ENCODE measurements at places on chromosomes 1 and 21.

DNA sequence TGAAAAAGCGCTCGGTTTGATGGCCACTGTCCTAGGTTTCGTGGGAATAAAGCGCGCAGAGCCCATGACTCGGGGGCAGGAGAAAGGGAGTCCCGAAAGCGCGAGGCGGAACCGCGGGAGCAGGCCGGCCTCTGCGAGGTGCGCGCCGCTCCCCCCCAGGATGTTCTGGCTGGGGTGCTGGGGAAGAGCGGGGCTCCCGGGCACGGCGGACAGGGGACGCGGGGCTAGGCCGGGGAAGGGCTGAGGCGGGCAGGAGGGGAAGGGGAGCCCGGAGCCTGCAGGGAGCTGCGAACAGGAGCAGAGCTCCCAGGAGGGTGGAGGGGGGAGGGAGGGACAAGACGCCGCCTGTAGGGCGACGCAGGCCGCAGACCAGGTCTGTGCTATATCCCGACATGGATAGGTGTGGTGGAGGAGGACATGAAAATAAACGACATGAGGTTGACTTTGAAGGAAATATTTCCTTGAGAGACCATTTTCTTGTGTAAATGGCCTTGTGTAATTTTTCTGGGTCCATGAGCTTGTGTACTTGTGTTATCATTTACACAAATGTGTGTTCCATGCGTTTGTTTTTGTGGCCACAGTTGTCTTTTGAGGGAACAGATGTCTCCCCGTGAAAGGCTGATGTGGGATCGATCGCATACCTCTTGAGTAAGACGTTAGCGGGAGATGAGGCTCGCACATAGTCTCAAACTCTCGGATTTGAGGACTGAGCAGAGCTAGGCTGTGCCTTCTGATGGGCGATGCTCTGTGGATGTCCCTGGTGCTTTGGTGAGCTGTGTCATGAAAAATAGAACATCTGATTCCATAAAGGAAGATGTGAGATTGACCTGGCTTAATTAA is 1.3 kb downstream of the PCNT start:
- no peak for DNase-seq

GRCh38 chr1:60101516-60101915 is 27.9 kb upstream of the C1orf87 start:
- DNase-seq, result no peak

DNA sequence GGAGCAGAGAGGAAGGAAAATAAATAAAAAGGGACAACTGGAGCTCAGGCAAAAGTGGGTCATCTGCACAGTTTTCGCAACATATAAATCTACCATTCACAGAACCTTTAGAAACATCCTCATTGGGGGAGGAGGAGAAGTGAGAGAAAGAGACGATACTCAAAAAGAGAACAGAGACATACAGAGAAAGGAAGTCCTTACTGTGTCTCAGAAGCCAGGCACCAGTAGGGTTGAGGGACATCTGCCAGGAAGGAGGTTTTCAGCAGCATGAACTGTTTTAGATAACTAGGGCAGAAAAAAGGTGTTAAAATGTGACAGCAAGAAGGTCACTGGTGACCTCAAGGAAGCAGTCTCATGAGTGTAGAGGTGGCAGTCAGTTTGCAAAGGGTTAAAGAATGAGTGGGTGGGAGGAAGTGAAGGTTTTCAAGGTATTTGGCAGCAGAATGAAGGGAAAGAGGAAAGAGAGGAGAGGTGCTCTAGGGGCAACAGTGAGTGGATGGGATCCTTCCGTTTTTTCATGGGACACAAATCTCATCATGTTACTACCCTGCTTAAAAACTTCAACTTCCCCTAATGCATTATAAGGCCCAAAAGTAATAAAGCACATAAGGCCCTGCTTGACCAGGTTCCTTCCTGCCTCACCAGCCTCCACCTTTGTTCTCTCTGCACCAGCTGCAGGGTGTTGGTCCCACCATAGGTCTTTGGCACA is 9.5 kb downstream of the JAK1 start:
- no peak for DNase-seq

GRCh38 chr1:119327094-119327449 is 41.5 kb upstream of the HAO2 start:
- no peak for DNase-seq

DNA sequence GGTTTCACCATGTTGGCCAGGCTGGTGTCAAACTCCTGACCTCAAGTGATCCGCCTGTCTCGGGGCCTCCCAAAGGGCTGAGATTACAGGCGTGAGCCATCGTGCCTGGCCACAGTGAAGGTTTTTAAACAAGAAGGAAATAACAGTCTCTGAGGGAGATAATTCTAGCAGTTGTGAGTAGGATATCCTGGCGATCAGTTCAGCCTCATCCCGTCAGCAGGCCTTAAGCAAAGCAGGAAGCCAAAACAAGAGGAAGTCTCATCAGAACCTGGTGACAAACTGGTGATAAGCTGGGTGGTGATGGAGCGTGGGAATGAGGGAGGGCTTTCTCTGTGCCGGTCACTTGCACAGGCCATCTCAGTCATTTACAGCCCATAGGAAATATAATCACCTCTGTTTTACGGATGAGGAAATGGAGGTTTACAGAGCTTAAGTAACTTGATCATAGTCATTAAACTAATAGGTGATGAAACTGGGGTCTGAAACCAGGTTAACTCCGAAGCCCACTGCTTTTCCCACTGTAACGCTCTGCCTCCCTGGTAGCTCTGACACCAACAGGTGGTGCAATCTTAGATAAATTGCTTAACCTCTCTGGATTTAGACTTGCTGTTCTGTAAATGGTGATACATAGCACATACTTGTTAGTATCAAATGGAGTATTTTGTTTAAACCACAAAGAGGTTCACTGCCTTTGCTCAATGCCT is 40.8 kb upstream of the A3GALT2 start:
- no peak for DNase-seq

DNA sequence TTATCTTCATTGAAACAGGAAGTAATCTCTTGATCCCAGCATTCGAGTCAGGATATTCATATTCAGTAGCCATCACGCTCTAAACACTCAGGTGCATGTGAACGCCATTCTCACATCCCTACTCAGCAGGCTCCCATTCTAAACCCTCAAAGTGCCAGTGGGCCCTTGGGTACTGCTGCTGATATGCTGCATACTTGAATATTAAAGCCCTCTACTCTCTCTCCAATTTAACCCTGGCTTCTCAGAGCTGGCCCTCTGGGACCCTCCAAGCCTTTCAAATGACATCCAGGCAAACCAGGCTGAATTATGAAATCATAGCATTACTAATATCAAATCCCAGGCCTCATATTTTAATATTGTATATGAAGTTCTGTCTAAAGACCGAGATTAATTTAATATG is 468.2 kb downstream of the NUF2 start:
- no peak for DNase-seq

DNA sequence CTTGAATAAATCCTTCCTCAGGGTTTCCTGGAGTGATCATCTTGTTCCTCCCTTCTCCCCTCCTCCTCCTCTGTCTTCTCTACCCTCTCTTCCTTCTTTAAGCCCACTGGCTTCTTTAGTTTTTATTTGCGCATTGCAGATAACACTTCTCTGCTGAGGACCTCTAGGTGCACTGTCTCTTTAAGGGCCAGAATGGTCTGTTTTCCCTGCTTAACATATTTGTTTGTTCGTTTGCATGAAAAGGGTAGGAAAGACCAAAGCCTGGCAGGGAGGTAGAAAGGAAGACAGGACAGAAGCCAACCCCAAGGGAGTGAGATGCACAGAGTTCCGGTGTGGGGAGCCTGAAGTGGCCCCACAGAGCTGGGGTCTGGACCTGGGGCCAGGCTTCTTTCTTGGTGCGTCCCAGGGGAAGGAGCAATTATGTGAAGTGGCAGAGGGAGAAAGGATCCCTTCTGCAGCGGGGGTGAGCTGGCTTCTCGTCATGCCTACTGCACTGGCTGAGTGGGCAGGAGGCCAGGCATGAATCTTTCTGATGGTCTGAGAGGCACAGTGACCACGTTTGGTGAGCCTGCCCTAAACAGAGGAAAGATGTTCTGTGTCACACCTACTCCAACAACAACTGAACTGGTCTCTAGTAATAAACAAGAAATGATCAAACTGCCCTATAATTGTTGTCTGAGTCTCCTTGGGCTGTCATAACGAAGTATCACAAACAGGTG is 232.7 kb downstream of the KCNJ6 start:
- DNase-seq, result no peak

DNA sequence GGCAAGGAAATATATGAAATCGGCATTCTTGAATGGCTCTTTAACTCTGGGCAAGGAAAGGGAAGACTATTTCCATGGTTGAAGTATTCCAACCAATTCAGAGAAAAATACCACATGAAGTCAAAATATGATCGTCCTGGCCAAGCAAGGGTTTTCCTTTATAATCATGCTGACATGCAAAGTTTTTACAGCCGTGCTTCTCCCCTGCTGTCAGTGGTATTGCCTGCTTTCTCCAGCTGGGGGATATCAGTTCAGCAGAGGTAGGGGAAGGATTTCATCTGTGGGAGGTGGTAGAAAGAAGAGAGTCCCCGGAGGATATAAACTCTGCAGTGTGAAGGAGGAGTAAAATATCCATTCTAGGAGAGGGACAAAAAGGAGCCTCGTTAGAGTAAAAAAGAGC is 322.8 kb downstream of the PAPPA2 start:
- DNase-seq, result no peak

GRCh38 chr1:66282343-66282852 is 251.6 kb upstream of the SGIP1 start:
- no peak for DNase-seq

DNA sequence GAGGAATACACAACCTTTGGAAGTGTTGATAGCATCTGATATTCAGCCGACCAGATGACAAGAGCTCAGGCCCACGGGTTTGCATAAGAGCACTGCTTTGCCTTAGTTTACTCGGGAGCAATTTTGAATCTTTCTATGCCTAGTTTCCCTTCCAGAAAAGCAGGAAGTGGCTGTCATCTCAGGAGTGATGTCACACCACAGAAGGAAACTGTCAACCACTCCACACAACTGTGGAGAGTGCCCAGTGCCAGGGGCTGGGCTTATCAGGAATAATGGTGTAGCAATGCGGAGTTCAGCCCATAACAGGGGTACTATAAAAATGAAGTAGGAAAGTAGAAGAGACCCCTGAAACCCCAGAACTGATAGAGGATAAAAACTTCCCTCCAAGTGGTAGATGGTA is 28.4 kb downstream of the NTPCR start:
- DNase-seq, result no peak

GRCh38 chr1:187262731-187263130 is 434.0 kb downstream of the PLA2G4A start:
- DNase-seq, result no peak

DNA sequence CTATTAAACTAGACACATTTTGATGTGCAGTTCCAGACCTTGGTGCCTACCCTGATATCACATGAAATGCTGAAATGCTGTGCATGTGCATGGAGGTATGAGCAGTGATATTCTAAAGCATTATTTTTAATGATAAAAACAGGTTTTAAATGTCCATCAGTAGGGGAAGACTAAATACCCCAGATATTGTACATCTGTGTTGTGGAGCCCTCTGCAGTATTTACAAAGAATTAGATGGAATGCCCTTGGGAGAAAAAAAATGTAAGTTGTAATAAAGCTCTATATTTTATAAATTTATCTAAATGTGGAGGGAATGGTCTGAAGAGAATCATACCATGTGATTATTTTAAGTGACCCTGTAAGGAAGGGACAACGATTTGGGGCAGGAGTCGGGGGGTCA is 39.1 kb upstream of the IGSF5 start:
- DNase-seq, result no peak

DNA sequence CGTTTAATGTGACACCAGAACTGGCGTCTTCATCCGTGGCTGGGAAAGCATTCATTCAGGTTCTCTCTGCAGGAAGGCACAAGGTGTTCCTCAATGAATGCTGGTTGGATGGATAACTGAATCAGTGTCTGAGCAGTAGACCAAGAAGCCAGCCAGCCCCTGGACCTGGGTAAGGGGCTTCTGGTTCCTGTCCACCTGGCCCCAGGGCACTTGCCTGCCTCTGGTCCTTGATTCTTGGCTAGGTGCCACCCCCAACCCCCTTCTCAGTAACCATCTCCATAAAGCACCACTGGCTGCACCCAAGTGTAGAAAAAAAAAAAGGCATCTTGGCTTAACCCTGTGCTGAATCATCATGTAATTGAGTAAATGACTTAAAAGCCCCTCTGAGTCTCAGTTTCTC is 59.1 kb downstream of the KCND3 start:
- no peak for DNase-seq

- no peak for DNase-seq
Observed at GRCh38 chr1:39854738-39855137, 28.6 kb downstream of the TRIT1 start.

GRCh38 chr21:41973861-41974751 is 20.3 kb upstream of the C2CD2 start:
- no peak for DNase-seq

- DNase-seq, result no peak
Observed at GRCh38 chr1:115710859-115711624, 57.5 kb downstream of the CASQ2 start.

DNA sequence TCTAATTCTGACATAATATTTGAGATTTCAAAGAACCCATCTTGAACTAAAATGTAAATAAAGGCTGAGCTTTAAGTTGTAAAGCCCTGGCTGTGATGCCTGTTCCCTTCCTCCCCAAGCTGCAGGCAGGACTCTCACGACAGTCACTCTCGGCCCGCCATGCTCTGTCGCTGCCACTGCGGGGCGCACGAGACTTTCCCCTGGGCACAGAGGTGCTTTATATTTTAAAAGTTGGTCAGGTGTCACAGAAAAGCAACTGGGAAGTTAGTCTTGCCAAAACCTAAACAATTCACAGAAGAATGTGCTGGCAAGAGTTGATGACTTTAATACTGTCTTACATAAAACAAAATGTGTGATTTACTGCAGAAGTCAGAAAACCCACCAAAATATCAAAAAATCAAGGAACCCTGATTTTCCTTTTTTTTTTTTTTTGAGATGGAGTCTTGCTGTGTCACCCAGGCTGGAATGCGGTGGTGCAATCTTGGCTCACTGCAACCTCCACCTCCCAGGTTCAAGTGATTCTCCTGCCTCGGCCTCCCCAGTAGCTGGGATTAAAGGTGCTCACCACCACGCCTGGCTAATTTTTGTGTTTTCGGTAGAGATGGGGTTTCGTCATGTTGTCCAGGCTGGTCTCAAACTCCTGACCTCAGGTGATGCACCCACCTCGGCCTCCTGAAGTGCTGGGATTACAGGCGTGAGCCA is 10.7 kb downstream of the LRRC47 start:
- DNase-seq, result no peak

GRCh38 chr1:235513495-235514366 is 9.5 kb upstream of the B3GALNT2 start:
- no peak for DNase-seq

DNA sequence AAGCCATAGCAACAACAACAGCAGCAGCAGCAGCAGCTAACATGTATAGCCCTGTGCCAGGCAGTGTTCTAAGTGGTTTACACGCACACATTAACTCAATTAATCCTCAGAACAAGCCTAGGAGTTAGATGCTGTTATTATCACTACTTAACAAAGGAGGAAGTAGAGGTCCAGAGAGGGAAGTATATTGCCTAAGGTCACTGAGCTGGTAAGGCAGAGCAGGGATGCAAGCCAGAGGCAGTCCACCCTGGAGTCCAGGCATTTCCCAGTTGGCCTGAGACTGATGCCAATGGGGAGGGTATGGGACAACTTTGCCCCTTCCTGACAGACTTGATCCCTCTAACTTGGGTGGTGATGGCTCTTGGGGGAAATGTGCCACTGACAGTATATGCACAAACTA is 6.8 kb downstream of the CDC14A start:
- no peak for DNase-seq
